Left ventricle myocardium superior (tissue), 1 donor: ENCODE measurements at places on chromosomes 12 and 14. TPM values are rescaled to one million over a fixed set of nuclear protein-coding genes. Genes with fewer than 3 reads are reported as not detected.

OR10A7 gene
- not detected for total RNA-seq

PRR4 gene
- total RNA-seq = 0.94 TPM

HOMEZ gene
- 7.9 TPM for total RNA-seq

EAPP gene
- 19.3 TPM for total RNA-seq

EEA1 gene
- 22.1 TPM for total RNA-seq

STYX gene
- 14.1 TPM for total RNA-seq

GARIN6 gene
- not detected for total RNA-seq

PTPRO gene
- 0.94 TPM for total RNA-seq

GPR137C gene
- total RNA-seq = 0.47 TPM

MYL2 gene
- 22,131 TPM for total RNA-seq
